ENCODE measurements at places on chromosomes 12 and 14. TPM values are rescaled to one million over a fixed set of nuclear protein-coding genes. Genes with fewer than 3 reads are reported as not detected.

GRCh38 chr14:61754627-61755381, 7.4 kb upstream of the SNAPC1 start:
- H3K27ac ChIP-seq, result peak overlapping the region; percentile 74
- H3K4me1 ChIP-seq, result peaks cover 43% of the 10 kb centered on the region
- H3K27me3 ChIP-seq, result no peaks in the 10 kb centered on the region
- H3K4me3 ChIP-seq, result peak overlapping the region; percentile 1
- no peak for DNase-seq

GRCh38 chr14:63394841-63395240, 76.1 kb upstream of the GPHB5 start:
- H3K27me3 ChIP-seq, result no peaks in the 10 kb centered on the region
- H3K4me3 ChIP-seq, result no peak overlapping the region
- DNase-seq, result no peak
- H3K4me1 ChIP-seq, result peaks cover 4% of the 10 kb centered on the region
- peaks cover 32% of the 10 kb centered on the region for H3K36me3 ChIP-seq
- no peak overlapping the region for H3K27ac ChIP-seq

GRCh38 chr12:53493610-53494391, 5.5 kb downstream of the MAP3K12 start:
- peak overlapping the region; percentile 87 for H3K4me3 ChIP-seq
- H3K27ac ChIP-seq, result peak overlapping the region; percentile 98
- DNase-seq, result no peak
- H3K27me3 ChIP-seq, result no peaks in the 10 kb centered on the region
- H3K36me3 ChIP-seq, result no peaks in the 10 kb centered on the region

GRCh38 chr14:28879573-28879996, 113.0 kb downstream of the FOXG1 start:
- no peaks in the 10 kb centered on the region for H3K27me3 ChIP-seq
- DNase-seq, result no peak
- H3K36me3 ChIP-seq, result no peaks in the 10 kb centered on the region
- no peaks in the 10 kb centered on the region for H3K4me1 ChIP-seq

DNA sequence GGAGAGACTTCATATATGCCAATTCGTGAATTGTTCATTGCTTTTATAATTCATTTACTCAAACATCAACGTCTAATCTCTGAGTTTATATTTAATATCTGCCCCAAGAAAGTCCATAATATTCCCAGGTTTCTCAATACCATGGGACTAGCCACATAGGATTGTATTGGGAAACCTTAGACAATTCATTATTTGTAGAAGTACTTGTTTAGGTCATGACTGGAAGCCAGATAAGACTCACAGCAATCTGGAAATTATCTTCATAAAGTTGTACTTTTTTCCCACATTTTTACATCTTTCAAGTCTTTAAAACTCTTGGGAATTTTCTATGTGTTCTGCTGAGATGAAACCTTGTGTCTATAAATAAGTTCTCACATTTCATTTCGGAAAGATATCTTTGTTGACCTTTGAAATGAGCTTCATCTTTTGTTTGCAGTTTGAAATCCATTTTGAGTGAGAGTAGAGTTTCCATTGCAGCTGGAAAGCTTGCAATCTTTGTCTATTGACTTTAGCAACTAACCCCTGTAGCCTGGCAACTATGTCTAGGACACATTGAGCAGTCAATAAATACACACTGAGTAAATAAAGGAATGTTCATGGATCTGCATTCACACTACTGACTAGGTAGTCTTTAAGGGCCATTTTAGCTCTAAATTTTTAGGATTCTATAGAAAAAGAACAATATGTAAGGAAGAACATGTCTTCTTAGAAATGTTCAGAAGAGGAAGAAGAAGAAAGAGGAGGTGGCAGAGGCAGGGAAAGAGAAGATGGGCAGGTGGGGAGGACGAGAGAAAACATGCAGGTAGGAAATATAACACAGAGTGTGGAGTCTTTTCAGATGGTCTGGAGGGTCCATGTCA, 154.4 kb downstream of the LRIG3 start:
- H3K4me1 ChIP-seq, result peaks cover 46% of the 10 kb centered on the region
- peak overlapping the region; percentile 85 for H3K27ac ChIP-seq
- DNase-seq, result no peak
- peaks cover 11% of the 10 kb centered on the region for H3K36me3 ChIP-seq

NPFF gene
- total RNA-seq, result not detected

DNA sequence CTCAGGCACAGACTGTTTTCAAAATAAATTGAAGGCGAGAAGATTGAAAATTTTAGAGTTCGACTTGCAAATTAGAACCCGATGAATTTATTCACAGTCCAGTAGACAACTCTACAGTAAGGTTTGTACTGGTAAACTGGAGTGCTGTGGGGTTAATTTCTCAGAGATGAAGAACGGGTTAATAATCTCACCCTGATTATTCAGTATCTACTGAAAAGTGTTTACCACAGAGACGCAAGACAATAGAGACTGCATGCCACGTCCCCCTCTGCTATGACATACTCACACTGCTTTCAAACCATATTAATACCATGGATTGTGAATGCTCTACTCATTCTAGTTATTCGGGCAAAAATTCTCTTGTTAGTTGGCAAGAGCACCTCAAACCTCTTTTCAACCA, 36.1 kb downstream of the CFL2 start:
- H3K36me3 ChIP-seq, result no peaks in the 10 kb centered on the region
- no peak for DNase-seq
- H3K4me3 ChIP-seq, result no peak overlapping the region
- H3K4me1 ChIP-seq, result peaks cover 12% of the 10 kb centered on the region
- H3K27ac ChIP-seq, result peak overlapping the region; percentile 78

- H3K4me3 ChIP-seq, result no peak overlapping the region
- DNase-seq, result no peak
- no peaks in the 10 kb centered on the region for H3K4me1 ChIP-seq
- H3K27me3 ChIP-seq, result peaks cover 9% of the 10 kb centered on the region
- no peak overlapping the region for H3K27ac ChIP-seq
Measured at GRCh38 chr12:114888448-114888847, 204.5 kb upstream of the TBX3 start.

FOXG1 gene
- total RNA-seq, result not detected

GRCh38 chr14:51094282-51094821, 553 bp downstream of the TRIM9 start:
- peaks cover 32% of the 10 kb centered on the region for H3K4me1 ChIP-seq
- peak overlapping the region; percentile 87 for H3K4me3 ChIP-seq
- H3K36me3 ChIP-seq, result no peaks in the 10 kb centered on the region

GRCh38 chr12:50017641-50018040, 7.7 kb downstream of the RACGAP1 start:
- peak overlapping the region; percentile 59 for H3K27ac ChIP-seq
- H3K27me3 ChIP-seq, result no peaks in the 10 kb centered on the region
- no peak overlapping the region for H3K4me3 ChIP-seq
- H3K36me3 ChIP-seq, result peaks cover 4% of the 10 kb centered on the region
- DNase-seq, result no peak

DNA sequence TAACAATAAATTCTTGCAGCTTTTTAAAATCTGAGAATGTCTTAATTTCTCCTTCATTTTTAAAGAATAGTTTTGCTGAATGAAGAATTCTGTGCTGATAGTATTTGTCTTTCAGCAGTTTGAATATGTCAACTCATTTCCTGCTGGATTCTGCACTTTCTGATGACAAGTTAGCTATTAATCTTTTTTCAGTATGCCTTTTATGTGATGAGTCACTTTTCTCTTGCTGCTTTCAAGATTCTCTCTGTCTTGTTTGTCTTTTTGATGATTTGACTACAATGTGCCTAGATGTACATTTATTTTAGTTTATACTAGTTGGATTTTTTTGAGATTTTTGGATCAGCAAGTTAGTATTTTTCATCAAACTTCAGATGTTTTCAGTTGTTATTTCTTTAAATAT, 87.9 kb upstream of the AVPR1A start:
- H3K27me3 ChIP-seq, result peaks cover 11% of the 10 kb centered on the region
- no peak overlapping the region for H3K4me3 ChIP-seq
- H3K27ac ChIP-seq, result no peak overlapping the region

GRCh38 chr14:51593397-51593796, 58.3 kb upstream of the FRMD6 start:
- H3K36me3 ChIP-seq, result no peaks in the 10 kb centered on the region
- no peak overlapping the region for H3K27ac ChIP-seq
- DNase-seq, result no peak
- H3K4me1 ChIP-seq, result peaks cover 34% of the 10 kb centered on the region
- H3K27me3 ChIP-seq, result no peaks in the 10 kb centered on the region

- peak overlapping the region; percentile 68 for H3K27ac ChIP-seq
- H3K27me3 ChIP-seq, result no peaks in the 10 kb centered on the region
- DNase-seq, result no peak
- H3K4me3 ChIP-seq, result no peak overlapping the region
Measured at GRCh38 chr12:1935700-1936378, 17.4 kb upstream of the CACNA2D4 start.

- DNase-seq, result no peak
- peak overlapping the region; percentile 82 for H3K4me3 ChIP-seq
- peak overlapping the region; percentile 54 for H3K27ac ChIP-seq
- H3K27me3 ChIP-seq, result no peaks in the 10 kb centered on the region
- no peaks in the 10 kb centered on the region for H3K36me3 ChIP-seq
- H3K4me1 ChIP-seq, result peaks cover 14% of the 10 kb centered on the region
Measured at GRCh38 chr12:132710043-132710404, 618 bp upstream of the PGAM5 start.

DNA sequence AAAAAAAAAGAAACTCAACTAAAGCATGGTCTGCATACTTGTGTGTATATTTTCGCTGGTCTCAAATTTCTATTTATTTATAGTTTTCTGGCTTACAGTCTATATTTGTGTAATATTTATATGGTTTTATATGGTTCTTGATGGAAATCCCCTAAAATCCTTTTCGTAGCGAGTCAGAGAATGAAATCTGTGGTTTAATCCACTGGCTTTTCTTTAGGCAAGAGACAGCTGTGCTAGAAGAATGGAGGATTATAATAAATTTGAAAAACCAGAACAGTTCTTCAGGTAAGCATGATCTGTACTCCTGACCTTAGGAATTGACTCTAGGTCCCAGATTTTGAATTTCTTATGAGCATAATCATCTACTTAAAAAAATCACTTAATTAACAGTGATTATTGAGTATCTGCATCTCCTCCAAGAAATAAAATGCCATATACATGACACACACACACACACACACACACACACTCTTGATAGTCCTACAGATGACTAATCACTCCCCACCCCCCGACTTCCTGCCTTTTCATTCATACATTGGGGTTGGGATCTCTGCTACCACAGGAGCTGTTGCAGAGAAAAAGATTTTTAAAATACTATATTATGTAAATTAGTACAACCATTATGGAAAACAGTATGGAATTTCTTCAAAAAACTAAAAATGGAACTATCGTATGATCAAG, 113.4 kb downstream of the CRADD start:
- DNase-seq, result no peak
- no peaks in the 10 kb centered on the region for H3K27me3 ChIP-seq
- no peaks in the 10 kb centered on the region for H3K36me3 ChIP-seq

DNA sequence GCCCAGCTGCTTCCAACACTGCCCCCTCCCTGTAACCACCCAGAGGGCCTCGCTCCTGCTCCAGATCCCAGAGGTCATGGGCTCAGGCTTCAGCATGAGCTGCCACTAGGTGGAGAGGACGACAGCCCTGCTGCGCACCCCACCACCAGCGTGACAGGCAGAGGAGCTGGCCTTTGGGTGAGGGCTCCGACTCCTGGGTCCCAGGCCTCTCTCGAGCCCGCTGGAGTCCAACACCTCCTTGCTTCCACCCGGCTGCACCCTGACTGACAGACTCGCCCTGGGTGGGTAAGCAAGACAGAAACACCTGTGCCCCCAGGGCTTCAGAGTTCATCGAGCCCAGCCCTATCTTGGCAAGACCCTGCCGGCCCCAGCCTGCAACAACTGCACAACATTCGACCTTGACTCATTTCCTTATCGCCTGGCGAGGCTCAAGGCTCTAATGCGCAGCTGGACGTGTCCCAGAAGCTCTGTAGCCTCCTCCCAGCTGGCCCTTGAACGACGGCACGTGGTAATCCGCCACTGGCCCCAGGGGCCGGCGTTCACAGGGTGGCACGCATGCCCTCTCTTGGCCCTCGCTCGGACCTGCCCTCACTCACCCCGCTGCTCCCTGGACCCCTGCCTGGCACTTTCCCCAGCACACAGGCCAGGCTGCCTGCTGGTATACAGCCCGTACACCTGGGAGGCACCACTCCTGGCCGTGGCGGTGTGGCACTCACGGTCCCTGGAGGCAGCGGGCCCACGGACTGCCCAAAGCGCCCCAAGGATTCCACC, 28.0 kb downstream of the VPS37B start:
- DNase-seq, result no peak
- no peak overlapping the region for H3K4me3 ChIP-seq

DNA sequence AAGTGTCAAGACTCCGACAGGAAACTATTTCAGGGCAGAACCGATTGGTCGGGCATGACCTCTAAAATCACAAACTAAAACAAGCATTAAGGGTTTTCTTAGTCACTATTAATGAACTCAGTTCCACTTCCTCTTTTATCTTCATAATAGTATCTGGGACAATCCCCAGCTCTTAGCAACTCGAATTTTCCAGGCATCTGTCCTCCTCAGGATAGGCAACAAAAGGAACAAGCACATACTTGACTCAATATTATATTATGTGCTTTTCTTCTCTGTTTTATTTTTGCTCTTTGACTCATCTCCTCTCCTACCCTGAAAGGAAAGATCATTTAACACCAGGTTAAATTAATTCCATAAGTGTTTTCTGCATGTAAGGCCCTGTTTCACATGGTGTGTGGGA, 638.3 kb upstream of the TBX3 start:
- H3K27me3 ChIP-seq, result peaks cover 5% of the 10 kb centered on the region
- H3K27ac ChIP-seq, result no peak overlapping the region
- DNase-seq, result no peak
- no peak overlapping the region for H3K4me3 ChIP-seq
- H3K4me1 ChIP-seq, result peaks cover 7% of the 10 kb centered on the region
- no peaks in the 10 kb centered on the region for H3K36me3 ChIP-seq

PRORP gene
- total RNA-seq, result 31.1 TPM

DNA sequence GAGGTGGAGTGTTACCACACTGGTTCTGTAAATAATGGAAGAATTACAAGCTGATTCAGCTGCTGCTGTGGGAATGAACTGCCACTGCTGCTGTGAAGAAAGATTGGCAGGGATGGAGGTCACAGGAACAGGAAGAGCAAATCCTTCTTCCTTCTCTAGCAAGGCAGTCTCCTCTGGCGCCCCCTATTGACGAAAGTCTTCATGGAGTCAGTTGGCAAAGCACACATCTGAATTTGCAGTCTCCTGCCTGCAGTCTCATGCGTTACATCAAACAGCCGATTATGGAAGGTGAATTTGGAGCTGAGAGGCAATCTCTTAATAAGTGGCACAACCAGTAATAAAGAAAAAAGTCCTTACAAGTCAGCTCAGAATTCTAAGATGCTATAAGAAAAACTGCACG, 106.0 kb upstream of the TMTC1 start:
- H3K27ac ChIP-seq, result no peak overlapping the region
- peaks cover 1% of the 10 kb centered on the region for H3K36me3 ChIP-seq
- no peak for DNase-seq

- H3K27me3 ChIP-seq, result no peaks in the 10 kb centered on the region
- peaks cover 7% of the 10 kb centered on the region for H3K4me1 ChIP-seq
- H3K4me3 ChIP-seq, result no peak overlapping the region
- H3K27ac ChIP-seq, result no peak overlapping the region
Measured at GRCh38 chr12:81174664-81175063, 96.8 kb downstream of the ACSS3 start.
